ENCODE measurements at places on chromosomes 1 and 21. TPM values are rescaled to one million over a fixed set of nuclear protein-coding genes. Genes with fewer than 3 reads are reported as not detected.

GRCh38 chr1:38003261-38004250 is 1.8 kb downstream of the FHL3 start:
- no peak for DNase-seq
- H3K27me3 ChIP-seq, result no peaks in the 10 kb centered on the region
- peaks cover 64% of the 10 kb centered on the region for H3K4me1 ChIP-seq
- peak overlapping the region; percentile 80 for H3K4me3 ChIP-seq
- no peaks in the 10 kb centered on the region for H3K36me3 ChIP-seq

DNA sequence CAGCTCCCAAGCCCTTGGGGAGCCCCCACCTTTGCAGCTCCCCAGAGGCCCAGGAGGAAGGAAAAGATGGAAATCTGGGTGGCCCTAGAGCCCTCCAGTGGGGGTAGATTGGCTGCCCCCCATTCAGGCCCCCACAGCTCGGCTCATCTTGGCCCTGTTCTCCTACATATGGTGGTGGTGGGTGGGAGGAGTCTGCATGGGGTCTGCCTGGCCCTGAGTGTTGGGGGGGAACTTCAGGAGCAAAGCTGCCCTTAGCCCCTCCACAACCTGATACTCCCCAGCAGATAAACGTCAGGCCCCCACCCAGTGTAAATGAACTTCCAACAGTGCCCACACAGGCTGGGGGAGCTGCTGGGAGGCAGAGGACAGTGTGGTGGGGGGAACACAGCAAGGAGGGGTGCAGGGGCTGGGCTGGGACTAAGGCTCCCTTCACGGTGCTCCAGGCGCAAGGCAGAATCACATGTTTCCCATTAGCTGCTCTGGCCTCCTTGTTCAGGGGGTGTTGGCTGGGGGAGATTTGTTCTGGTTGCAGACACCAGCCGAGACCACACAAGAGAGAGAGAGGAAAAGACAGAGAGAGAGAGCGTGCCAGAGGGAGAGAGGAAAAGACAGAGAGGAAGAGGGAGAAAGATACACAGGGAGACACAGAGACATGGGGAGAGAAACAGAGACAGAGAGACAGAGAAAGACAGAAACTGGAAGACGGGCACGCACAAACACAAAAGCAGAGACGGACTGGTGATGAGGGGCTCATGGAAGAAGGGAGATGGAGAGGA is 42.6 kb downstream of the AHDC1 start:
- no peaks in the 10 kb centered on the region for H3K27me3 ChIP-seq
- H3K27ac ChIP-seq, result peak overlapping the region; percentile 96
- DNase-seq, result no peak
- peak overlapping the region; percentile 4 for H3K4me3 ChIP-seq
- H3K36me3 ChIP-seq, result no peaks in the 10 kb centered on the region

DNA sequence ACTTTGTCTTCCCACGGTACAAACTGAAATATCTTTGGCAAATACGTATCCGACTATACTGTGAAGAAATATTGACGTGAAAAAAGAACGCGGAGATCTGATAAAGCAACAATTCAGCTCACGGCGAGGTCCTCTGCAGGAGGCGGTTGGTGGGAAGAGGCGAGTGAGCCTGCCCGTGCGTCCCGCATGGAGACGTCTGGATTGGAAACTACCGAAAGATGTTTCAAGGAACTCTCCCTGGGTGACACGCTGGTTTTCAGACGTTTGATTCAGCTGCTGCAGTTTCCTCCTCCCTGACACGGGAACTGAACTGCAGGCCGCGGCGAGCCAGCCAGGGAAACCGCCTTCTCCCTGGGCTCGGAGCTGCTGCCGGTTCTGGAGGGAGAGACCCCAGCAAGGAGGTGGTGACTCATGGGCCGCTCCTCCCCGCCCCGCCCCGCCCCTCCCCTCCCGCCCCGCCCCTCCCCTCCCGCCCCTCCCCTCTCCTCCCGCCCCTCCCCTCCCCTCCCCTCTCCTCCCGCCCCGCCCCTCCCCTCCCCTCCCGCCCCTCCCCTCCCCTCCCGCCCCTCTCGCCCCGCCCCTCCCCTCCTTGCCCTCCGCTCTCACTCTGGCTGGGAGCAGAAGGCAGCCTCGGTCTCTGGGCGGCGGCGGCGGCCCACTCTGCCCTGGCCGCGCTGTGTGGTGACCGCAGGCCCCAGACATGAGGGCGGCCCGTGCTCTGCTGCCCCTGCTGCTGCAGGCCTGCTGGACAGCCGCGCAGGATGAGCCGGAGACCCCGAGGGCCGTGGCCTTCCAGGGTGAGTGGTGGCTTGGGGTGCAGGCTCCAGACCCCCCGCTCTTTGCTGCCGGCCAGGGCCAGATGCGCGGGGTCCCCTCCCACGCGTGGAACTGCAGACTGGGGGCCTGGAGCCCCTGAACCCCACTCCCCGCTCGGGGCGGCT is at the start of gene COL6A1:
TSS of gene COL6A1 (plus strand) at position 620 of the 941 bp plus-strand sequence. CDS start at position 701, 81 bp downstream.
- H3K4me1 ChIP-seq, result peaks cover 35% of the 10 kb centered on the region
- peak within 1 kb of the TSS; percentile 72 for H3K4me3 ChIP-seq
- H3K27me3 ChIP-seq, result no peaks in the 10 kb centered on the region
- DNase-seq, result no peak

DNA sequence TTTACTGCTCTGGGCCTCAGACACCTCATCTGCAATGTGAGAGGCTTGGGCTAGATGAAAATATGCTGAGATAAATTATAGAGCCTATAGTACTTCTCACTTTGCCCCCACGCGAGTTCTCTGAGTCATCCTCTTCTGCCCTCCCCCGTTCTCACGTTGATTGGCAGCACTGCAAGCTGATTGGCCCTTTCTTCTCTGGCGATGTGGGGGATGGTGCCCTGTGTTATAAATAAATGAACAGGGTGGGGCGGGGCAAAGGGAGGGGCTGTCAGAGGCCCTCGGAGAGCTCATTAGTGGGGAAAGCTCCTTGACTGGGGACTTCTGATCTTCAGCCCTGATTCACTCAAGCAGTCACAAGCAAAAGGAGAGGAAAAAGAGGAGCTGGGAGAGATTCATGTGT is 64.3 kb upstream of the ZC3H12A start:
- no peaks in the 10 kb centered on the region for H3K4me1 ChIP-seq
- H3K27me3 ChIP-seq, result no peaks in the 10 kb centered on the region

DNA sequence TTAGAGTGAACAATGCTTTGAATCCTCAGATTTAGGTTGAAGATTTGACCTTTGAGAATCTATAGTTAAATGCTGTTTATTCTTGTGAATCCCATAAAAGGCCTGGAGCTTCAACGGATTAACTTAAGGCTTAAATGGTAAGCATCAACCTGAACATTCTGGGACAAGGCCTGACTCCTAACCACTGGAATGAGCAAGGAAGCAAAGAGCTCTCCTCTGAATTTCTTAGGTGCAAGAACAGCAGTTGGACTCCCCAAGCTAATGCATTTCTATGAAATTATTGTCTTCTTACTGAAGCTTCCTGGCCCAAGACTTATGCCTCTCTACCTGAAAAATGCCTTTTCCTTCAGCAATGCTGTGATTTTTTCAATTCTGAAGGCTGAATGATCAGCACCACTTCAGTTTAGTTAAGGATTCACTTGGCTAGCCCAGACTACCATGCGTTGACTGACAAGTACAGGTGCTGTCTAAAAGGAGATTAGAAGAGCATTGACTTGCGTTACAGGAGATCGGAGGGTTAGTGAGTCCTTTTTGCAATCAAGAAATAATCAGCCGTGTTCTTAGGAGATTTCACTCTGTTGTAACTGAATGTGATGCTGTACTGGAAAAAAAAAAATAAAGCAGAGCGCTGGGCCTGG is 178.5 kb downstream of the ZC3H11B start:
- no peaks in the 10 kb centered on the region for H3K36me3 ChIP-seq
- H3K27me3 ChIP-seq, result no peaks in the 10 kb centered on the region
- DNase-seq, result no peak
- no peak overlapping the region for H3K27ac ChIP-seq

GRCh38 chr1:99751877-99752504 is 14.4 kb downstream of the FRRS1 start:
- H3K27me3 ChIP-seq, result no peaks in the 10 kb centered on the region
- no peaks in the 10 kb centered on the region for H3K36me3 ChIP-seq
- H3K4me3 ChIP-seq, result no peak overlapping the region
- no peak for DNase-seq

- H3K4me1 ChIP-seq, result peaks cover 12% of the 10 kb centered on the region
- no peak overlapping the region for H3K27ac ChIP-seq
- no peaks in the 10 kb centered on the region for H3K27me3 ChIP-seq
- H3K4me3 ChIP-seq, result no peak overlapping the region
Observed at GRCh38 chr1:8176279-8176678, 141.6 kb upstream of the SLC45A1 start.

GRCh38 chr1:226195144-226195543 is 8.6 kb upstream of the ACBD3 start:
- H3K36me3 ChIP-seq, result no peaks in the 10 kb centered on the region
- H3K27ac ChIP-seq, result no peak overlapping the region
- no peaks in the 10 kb centered on the region for H3K4me1 ChIP-seq
- H3K27me3 ChIP-seq, result no peaks in the 10 kb centered on the region

DNA sequence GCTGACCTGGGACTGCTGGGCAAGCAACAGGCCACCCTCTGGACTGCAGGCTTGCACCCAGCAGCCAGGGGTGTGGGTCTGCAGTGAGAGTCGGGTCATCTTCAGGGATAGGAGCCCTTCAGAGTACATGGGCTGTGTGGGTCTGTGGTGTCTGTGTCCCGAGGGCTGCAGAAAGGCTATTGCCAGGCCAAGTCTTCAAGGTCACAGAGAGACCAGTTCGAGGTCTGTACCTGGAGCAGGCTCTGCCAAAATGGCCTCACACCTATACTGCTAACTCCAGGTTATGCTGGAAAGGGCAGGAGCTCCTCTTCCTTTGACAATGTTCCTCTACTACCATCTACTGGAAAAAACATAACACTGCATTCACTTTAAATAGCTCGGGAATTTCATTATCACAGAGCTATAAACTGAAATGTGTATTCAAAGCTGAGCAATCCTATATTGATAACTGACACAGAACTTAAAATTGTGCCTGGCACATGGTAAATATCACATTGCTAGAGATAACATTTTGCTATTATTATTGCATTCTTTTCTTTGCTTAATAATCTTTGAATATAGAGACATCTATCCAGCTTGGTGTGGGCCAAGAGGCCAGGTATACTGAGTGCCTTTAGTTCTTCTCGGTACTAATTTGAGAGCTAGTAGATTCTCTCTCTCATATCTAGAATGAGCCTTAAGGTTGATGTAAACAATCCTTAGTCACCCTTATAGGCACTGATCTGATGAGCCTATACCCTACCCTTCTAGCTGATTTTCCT is 6.9 kb upstream of the DNAH14 start:
- H3K4me3 ChIP-seq, result no peak overlapping the region
- H3K27me3 ChIP-seq, result no peaks in the 10 kb centered on the region
- H3K4me1 ChIP-seq, result no peaks in the 10 kb centered on the region
- H3K27ac ChIP-seq, result no peak overlapping the region
- H3K36me3 ChIP-seq, result no peaks in the 10 kb centered on the region
- no peak for DNase-seq

DNA sequence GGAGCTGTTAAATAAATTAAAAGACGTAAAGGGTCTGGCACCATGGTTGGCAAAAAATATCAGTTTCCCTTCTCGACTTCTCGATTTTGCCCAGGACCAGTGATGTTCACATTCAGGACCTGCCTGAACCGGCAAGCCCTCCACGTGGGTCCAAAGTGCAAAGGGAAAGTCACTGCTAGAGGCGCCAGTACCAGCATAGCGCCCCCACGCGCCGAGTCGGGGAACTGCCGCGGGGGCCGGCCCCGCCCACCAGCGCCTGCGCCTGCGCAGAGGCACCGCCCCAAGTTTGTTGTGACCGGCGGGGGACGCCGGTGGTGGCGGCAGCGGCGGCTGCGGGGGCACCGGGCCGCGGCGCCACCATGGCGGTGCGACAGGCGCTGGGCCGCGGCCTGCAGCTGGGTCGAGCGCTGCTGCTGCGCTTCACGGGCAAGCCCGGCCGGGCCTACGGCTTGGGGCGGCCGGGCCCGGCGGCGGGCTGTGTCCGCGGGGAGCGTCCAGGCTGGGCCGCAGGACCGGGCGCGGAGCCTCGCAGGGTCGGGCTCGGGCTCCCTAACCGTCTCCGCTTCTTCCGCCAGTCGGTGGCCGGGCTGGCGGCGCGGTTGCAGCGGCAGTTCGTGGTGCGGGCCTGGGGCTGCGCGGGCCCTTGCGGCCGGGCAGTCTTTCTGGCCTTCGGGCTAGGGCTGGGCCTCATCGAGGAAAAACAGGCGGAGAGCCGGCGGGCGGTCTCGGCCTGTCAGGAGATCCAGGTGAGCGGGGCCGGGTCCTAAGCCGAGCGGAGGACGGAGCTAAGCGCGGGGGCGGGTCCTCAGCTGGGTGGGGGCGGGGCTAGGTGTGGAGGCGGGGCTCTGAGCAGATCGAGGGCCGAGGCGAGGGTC is at the start of gene PINK1:
TSS of gene PINK1 (plus strand) at position 269 of the 875 bp plus-strand sequence. CDS start at position 360, 91 bp downstream.
- peak within 1 kb of the TSS; percentile 96 for H3K27ac ChIP-seq
- DNase-seq, result no peak
- H3K4me3 ChIP-seq, result peak within 1 kb of the TSS; percentile 90
- H3K27me3 ChIP-seq, result no peaks in the 10 kb centered on the region

The GUCA2B gene
- not detected for total RNA-seq

The LGR6 gene
- 6.6 TPM for total RNA-seq

The KCNE2 gene
- not detected for total RNA-seq

The TP53BP2 gene
- 31.9 TPM for total RNA-seq

The TMPRSS2 gene
- 19.9 TPM for total RNA-seq

Data from vagina (tissue), 2 donors.